ENCODE measurements at places on chromosomes 1 and 21. TPM values are rescaled to one million over a fixed set of nuclear protein-coding genes. Genes with fewer than 3 reads are reported as not detected.

- DNase-seq = no peak
Observed at GRCh38 chr1:243269461-243269801, 13.6 kb downstream of the SDCCAG8 start.

The FOXD3 gene
- total RNA-seq = 4.7 TPM

- peak; percentile 74 for DNase-seq
Observed at GRCh38 chr1:93021539-93022134, 57.4 kb upstream of the MTF2 start.

DNA sequence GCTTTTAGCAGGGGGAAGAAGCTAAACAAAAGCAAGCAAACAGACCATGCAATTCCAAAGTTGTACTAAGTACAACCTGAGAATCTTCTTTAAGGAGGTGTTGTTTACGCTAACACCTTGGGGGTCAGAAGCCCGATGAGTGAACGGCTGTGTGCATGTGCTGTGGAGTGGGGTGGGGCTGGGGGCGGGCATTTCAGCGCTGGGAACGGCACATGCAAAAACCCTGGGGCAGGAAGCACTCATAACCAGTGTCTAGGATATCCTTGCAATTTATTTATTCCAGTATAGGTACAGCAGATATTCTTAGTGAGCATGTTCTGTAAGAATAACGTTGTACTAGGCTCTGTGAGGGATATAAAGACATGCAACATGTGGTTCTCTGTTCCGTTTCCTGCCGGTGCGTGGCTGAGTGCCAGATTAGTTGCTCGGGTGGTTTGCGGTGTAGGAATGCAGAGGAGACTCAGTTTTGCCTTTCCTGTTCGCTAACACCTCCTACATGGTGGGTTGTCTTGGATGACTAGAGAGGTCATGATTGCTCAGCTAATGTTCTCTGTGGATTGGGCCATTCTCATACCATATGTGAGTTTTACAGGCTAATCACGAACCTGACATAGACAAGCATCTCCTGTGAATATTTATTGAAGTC lies 3.7 kb downstream of the FASLG start:
- DNase-seq = peak; percentile 77

DNA sequence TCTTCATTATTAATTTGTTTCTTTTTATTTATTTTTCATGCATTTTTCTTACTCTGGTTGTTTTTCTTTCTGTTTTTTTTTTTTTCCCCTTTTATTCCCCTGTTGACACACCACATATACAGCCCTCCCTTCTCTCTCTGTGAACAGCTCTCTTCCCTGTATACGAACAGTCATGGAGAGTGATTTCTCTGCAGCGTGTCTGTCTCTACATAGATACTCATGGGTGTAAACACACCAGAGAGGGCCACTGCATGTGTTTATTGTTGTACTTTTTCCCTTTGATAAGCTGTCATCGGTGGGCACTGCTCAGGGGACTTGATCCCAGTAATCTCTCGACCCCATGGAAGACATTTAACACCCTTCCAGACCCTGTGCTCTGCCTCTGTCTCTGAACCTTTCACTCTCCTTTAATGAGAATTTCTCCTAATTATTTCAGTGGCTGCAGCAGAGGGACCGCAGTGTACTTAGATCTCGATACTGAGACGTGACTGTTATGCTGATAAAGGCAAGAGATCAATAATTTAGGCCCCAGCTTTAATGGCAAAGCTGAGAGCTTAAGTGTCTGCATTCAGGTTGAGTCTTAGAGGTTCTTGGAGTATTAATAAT lies 113.1 kb downstream of the PBX1 start:
- DNase-seq = no peak

DNA sequence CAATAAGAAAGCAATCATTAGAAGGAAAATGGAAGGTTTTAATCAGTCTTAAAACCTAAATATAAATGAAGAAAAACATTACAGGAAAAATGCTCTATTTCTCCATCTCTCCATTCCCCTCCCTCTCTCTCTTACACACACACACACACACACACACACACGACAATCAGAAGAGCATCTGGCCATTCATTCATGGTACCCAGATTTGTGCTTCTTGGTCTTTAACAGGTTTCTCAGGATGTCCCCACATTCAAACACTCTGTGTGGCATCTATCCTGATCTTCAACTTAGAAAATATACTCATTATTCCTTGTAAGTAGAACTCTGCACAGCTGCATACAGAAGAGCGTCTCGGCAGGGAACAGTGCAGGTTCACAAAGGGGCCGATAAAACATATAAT lies 779 bp downstream of the LRRC40 start:
- peak; percentile 19 for DNase-seq

- no peak for DNase-seq
Observed at GRCh38 chr1:91700771-91701471, 185.0 kb downstream of the TGFBR3 start.

DNA sequence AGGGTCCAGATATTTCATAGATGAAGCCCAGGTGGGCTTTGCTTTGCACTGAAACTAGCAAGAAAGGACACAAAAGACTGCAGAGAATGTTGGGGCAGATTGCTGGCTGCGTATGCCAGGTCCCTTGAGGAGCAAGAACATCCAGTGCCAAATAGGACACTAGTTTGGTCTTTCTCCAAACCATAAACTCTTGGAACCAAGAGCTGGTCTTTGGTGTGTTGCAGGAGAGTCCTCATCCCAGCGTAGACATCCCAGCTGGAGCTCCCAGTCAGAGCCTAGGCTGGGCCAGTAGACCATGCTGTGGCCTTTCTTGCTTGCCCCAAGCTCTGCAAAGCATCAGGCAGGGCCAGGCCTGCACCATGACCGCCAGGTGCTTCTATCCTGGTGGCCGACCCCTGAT lies 87.5 kb downstream of the ATP5PO start:
- DNase-seq = no peak

- no peak for DNase-seq
Observed at GRCh38 chr1:89928506-89928905, 66.4 kb upstream of the ZNF326 start.

- no peak for DNase-seq
Observed at GRCh38 chr21:42375506-42375905, 9.2 kb upstream of the TFF1 start.
